Stimulated activated CD4-positive, alpha-beta T cell treated with anti-CD3 and anti-CD28 coated beads, Interleukin-12 subunit alpha, Interleukin-12 subunit beta, amount 100 ng/mL, for 24 hours (primary cell): ENCODE measurements at places on chromosomes 13 and 19.

- no peak for DNase-seq
Measured at GRCh38 chr19:40465025-40465556, 454 bp downstream of the BLVRB start.

- DNase-seq = peak; percentile 84
Measured at GRCh38 chr19:43555185-43555770, 20.0 kb downstream of the XRCC1 start.

GRCh38 chr13:36715841-36716240 lies 42.0 kb downstream of the SERTM1 start:
- no peak for DNase-seq

GRCh38 chr13:113109151-113110047 lies 3.8 kb downstream of the F7 start:
- no peak for DNase-seq

- no peak for DNase-seq
Measured at GRCh38 chr13:99066219-99066618, 88.4 kb upstream of the DOCK9 start.

- no peak for DNase-seq
Measured at GRCh38 chr19:28939236-28939635, 273.7 kb downstream of the UQCRFS1 start.

DNA sequence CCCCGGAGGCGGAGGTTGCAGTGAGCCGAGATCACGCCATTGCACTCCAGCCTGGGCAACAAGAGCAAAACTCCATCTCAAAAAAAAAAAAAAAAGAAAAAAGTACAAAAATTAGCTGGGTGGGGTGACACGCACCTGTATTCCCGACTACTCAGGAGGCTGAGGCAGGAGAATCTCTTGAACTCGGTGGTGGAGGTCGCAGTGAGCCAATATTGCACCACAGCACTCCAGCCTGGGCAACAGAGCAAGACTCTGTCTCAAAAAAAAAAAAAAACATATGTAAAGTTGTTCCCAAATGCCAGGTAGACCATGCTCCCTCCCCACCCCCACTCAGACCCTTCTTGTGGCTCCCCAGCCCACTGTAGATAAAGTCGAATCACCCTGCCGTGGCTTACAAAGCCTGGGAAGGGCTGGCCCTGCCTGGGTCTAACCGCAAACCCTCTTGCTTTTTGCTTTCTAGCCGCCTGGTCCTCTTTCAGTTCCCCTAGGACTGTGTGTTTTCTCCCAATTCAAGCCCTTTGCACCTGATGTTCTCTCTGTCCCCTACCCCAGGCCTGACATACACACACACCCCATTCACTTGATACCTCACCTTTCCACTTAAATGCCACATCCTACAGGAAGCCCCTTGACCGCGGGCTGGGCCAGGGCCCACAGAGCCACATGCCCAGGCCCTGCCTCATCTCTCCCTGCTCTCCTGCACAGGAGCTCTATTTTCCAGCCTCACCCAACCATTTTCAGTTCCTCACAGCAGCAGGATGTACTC lies 34.4 kb downstream of the MAP4K1 start:
- no peak for DNase-seq

- DNase-seq = no peak
Measured at GRCh38 chr13:82330499-82330898, 1551.8 kb downstream of the SLITRK1 start.

GRCh38 chr19:12912571-12912970 lies 6.5 kb downstream of the SYCE2 start:
- DNase-seq = no peak

DNA sequence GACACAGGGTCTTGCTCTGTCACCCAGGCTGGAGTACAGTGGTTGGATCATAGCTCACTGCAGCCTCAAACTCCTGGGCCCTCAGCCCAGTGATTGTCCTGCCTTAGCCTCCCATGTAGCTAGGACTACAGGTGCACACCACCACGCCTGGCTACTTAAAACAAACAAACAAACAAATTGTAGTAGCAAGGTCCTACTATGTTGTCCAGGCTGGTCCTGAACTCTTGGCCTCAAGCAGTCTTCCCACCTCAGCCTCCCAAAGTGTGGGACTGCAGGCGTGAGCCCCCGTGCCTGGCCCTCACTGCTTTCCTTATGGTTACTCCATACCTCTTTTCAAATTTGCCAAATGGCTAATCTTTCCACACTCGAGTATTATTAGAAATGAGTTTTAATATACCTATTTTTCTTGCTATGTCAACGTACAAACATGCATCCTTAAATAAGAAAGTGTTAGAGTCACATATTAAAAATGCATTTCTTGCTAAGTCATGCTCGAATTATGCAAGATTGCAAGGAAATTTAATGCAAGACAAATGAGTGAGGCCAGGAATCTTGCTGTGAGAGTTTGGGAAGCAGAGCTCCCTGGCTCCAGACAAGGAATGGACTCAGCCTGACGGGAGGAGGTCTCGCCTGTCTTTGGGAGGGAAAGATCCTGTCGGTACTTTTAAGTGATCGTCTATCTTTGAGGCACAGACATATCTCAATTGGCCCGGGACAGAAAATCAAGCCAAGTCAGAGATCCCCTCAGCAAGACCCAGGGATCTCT lies 39.4 kb downstream of the RFX2 start:
- no peak for DNase-seq

- DNase-seq = no peak
Measured at GRCh38 chr13:37950016-37950415, 80.4 kb upstream of the TRPC4 start.

DNA sequence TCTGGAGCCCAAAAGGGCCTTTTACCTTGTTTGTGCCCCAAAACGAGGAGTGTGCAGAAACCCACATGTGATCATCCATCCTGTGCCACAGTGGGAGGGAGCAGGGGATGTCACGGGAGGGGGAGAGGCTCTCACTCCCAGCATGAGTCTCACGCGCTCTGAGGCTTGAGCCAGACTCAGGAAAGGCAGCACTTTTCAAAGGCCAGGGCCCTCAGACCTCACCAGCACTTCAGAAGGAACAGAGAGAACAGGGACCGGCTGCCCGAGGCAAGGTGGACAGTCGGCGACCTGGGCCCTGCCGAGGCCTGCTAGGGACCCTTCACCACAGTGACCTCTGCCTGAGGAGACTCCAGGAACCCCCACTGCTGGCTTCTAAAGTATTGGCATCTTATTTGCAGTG lies 71.7 kb upstream of the WASF3 start:
- DNase-seq = no peak

DNA sequence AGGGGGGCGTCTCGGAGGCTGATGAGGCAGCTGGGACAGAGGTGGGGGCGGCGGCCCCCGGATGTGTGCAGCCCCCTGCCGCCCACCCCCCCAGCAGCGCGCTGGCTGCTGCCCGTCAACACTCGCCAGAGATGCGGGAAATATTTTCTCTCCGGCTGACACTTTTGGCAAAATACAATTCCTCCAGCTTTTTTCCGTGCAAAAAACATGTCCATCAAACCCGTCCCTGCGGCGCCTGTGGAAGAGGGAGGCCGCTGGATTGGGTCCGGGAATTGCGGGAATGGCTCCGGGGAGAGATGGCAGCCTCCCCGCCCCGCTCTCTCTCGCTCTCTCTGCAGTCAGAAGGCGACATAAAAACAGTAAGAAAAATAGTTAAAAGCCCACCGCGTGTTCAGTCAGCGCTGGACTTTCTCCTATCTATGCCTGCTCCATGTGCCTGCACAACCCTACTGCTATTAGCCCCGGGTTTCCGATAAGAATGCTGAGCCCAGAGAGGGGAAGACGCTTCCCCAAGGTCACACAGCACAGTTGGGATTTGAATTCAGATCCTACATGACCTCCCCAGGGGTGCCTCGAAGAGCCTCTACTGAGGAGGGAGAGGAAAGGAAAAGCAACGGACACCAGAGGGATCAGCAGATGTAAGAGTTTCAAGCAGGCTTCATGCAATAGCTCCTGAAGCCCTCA lies 23.2 kb downstream of the ZNRF4 start:
- no peak for DNase-seq

GRCh38 chr19:11261971-11262839 lies at the start of gene DOCK6:
Gene DOCK6 (minus strand): TSS chr19:11262524. CDS start chr19:11262440, 84 bp downstream.
- DNase-seq = peak; percentile 14

DNA sequence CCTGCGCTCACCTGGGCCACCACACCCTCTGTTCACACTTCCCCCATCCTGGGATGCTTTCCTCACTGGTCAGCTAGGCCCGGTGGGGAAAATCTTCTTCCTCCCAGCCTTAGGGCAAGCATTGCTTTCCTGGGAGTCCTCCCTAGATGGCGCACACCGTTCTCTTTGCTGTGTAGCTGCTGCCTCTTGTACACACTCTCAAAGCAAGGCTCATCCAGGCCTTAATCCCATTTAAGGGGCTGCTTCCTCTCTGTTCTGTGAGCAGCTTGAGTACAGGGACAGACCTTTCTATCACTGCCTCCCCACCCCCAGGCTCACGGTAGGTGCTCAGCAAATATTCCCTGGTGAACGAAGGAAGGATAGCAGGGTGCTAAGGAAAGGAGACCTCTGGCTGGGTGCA lies 11.1 kb downstream of the SLC7A10 start:
- no peak for DNase-seq

- DNase-seq = no peak
Measured at GRCh38 chr13:99150575-99151361, 49.9 kb upstream of the UBAC2 start.

DNA sequence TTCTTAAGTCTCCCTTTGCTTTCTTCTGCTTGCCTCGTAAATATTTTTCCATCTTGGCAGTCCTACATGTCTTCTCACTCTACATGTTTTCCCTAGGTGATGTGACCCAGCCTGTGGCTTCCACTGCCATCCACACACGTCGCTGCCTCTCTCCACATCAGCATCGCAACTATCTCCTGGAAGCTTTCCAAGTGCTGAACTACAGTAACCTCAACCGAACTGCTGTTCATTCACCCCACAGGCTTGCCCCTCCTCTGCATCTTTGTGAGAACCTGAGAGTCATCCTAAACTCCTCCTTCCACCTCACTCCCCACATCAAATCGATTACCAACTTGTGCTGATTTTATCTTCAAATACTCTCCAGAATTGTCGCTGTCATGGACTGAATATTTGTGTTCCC lies 41.2 kb upstream of the USPL1 start:
- peak; percentile 10 for DNase-seq

- DNase-seq = no peak
Measured at GRCh38 chr13:19685437-19685836, 52.0 kb downstream of the MPHOSPH8 start.

GRCh38 chr19:45428384-45429231 lies 4.9 kb upstream of the ERCC1 start:
- no peak for DNase-seq

GRCh38 chr19:21143854-21144253 lies 2.0 kb downstream of the ZNF431 start:
- no peak for DNase-seq

- no peak for DNase-seq
Measured at GRCh38 chr13:98504371-98504963, 72.4 kb downstream of the STK24 start.

DNA sequence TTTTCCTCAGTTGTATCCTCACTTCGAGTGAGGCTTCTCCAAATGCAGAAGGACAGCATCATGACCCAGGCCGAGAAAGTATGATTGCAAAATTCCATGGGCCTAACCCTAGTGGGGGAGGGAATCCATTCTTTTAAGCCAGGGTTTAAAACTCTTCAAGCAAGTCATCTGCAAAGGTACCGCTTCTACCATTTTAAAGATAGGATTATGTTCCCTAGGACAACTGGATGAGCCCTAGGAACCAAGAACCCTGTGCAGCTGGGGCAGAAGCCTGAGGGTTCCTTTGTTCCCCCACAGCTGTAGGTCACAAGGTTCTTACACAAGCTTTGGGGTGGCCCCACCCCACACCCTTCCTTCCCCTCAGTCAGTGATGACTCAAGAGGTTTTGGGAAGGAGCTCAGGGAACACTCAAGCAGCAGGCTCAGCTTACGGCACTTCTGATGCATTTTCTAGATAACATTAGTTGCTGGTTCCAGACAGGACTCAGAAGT lies 13.5 kb downstream of the ARL11 start:
- no peak for DNase-seq

DNA sequence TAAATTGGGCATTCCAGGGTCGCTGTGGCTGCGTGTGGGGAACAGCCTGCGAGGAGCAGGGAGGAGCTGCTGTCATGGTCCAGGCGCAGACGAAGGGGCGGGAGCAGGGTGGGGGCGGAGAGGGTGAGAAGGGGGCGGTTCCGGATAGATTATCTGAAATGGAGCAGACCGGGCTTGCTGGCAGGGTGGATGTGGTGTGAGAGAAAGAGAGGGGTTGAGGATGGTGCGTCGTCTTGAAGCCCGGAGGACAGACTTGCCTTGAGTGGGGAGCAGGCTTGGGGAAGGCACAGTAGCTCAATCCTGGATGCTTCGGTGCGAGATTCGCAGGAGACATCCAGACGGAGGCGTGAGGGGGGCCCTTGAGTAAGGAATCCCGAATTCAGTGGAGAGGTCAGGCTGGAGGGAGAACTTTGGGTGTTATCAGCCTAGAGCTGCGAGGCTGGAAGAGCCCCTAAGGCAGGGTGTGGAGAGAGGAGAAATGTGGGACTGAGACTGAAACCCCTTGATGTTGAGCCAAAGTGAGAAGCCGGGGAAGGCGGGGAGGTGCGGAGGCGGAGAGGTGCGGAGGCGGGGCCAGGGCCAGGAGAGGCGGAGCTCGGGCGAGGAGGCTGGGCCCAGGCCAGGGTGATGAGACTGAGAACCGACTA lies 40.6 kb downstream of the DPF1 start:
- DNase-seq = no peak

GRCh38 chr13:73107481-73107880 lies 48.7 kb downstream of the KLF5 start:
- no peak for DNase-seq

GRCh38 chr19:15439078-15439799 lies 10.5 kb downstream of the WIZ start:
- no peak for DNase-seq

DNA sequence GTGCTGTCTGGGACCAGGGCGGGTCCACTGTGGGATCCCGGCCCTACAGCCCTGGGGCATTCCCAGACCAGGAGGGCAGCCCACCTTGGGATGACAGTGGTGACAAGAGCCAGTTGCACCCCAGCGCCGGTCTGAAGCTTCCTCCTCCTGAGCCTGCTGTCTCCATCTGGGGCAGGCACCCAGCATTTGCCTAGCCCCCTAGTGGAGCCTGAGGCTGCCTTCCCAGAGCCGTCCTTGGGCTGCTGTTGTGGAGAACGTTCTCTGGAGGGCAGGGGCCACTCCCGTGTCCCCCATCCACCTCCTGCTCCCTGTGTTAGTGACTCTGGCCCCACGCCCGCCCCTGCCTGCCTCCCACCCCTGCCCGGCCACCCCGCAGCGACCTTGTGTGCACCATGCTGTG lies 148.5 kb downstream of the KDM4B start:
- no peak for DNase-seq

DNA sequence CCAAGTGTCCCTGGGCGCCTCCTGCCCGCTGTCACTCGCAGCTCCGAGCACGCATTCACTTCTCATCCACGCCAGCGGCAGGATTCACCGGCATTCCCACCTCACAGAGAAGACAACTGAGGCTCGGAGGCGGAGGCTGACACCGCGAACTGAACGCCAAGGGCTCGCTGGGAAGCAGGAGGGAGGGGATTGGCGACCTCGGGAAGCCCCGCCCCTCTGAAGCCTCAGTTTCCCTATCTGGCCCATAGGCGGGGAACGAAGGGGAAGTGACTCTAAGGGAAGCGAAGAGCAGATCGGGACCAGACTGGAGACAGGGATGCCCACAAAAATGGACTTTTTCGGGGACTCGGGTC lies 256 bp downstream of the MICOS13 start:
- no peak for DNase-seq

GRCh38 chr13:41934994-41935393 lies 25.9 kb downstream of the VWA8 start:
- no peak for DNase-seq
